Skin of body (tissue), 3 donors: ENCODE measurements at places on chromosomes 2 and 18.
A peak's percentile ranks its signal among the peaks of the same experiment; 100 is the strongest.

- DNase-seq, result no peak
Measured at GRCh38 chr2:136052369-136053362, 65.3 kb downstream of the CXCR4 start.

DNA sequence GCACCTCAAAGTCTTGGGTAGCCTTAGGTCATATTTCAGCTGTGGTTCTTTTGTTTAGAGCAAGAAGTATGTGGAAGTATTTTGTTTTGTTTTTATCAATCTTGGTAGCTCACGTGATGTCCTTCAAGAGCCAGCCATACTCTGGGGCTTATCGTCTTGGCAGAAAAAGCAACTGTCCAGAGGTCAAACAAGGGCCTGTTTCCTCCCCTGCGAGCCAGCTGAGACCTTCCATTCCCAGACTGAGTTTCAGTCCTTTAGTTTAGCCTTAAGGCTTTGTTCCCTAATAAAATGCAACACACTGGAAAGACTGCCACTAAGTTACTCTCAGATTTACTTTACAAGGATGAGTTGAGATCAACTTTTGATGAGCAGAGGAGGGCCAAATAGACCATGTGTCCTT lies 63.5 kb downstream of the TXNL1 start:
- DNase-seq, result peak; percentile 23

GRCh38 chr18:40469851-40470250 lies 1485.2 kb upstream of the PIK3C3 start:
- DNase-seq, result no peak

DNA sequence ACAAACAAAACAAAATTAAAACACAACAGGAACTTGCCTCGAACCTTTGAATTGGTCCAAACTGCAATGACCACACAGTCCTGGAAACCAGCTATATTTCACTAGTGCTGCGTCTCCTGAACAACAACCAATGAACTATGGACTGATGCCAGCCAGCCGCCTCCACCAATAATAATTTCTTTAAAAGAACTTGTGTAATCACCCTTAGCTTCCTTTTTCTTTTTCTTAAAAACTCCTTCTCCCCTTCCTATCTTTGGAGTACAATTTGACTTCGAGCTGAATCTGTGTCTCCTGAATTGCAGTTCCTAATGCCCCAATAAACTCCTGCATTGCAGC lies 1.6 kb upstream of the CXXC1 start:
- no peak for DNase-seq

DNA sequence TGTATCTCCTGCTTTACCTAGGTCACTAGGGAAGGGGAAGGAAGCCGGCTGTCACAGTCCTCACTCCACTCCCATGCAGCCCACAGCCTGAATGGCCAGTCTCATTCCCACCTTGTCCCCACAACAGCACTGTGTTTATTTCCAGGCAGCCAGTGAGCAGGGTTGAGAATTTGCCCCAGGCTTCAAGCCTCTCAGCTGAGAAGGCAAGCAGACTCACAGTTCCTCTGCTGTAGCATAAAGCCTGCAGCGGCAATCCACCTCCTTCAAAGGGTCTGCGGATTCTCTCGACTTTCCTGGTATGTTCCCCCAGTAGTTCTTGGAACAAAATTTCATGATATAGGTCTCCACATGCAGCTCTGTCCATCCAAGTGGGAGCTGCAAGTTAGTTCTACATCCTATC lies 262.9 kb upstream of the GULP1 start:
- DNase-seq, result no peak

GRCh38 chr2:14340703-14341102 lies 291.8 kb upstream of the LRATD1 start:
- DNase-seq, result no peak

DNA sequence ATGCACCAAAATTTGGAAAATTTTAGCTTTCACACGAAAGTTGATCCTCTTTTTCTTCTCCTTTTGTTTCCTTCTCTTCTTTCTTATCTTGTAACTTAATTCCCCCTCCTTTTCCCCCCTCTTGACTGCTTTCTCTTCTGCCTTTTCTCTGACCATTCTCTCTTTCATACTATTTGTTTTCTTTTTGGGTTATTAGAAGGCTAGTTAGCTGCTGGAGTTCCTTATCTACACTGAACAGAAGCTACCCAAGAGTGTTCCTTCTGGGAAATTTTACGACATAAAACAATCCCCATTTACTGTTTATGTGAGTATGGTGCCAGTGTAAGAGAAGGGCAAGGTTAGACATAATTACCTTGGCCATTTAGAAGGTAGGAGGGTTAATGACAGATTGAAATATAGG lies 218.4 kb upstream of the DTNA start:
- DNase-seq, result no peak

DNA sequence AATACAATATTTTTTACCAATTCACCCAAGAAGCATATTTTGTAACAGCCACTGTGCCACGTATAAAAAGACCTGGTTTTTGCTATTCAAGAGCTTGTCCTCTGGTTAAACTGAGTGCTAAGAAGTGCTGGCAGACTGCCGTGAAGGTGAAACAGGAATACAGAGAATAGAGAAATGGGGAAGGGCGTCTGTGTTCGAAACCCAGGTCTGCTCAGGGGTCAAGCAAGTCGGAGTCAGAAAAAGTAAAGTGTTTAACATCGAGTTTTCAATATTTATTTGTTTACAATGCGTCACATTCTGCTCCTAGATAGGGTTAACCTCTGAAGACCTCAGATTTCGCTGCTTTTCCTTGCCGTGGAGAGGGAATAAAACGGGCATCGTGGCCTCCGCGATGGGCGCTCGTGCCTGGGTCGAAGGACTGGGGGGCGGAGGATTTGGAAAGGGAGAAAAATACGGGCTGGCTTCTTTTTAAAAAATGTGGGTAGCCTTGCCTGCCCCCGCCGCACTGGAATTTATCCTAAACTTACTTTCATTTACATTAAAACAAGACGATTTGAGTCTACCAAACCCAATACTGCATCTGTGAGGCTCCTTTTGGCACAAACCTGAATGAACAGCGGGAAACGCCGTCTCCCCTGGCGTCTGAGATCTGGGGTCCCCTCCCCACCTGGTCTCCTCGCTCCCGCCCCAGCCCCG lies 1.1 kb upstream of the SNTG2 start:
- no peak for DNase-seq

DNA sequence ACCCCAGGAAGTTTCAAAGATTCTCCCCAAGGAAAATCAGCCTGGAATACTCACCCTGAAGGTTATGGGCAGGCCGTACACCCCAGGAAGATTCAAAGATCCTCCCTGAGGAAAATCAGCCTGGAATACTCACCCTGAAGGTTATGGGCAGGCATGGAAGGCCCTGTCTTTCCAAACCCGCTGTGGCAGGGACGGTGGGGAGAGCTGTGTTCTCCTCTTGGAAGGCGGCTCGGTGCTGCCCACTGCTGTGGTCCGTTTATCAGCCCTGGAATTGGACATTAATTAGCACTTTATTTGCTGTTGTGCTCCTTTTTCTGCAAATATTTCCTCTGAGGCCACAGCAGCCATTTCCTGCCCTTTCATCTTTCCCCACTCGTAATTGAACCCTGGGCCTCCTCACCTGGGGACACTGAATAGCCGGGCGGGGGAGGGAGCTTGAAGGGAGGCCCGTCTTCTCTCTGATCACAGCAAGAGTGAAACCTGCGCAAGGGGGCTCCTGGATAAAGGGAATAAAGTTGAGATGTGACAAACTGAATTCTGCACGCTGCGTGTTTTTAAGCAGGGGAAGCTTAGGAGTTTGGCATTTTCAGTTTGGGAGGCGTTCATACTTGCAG lies 308.7 kb upstream of the SALL3 start:
- DNase-seq, result no peak

DNA sequence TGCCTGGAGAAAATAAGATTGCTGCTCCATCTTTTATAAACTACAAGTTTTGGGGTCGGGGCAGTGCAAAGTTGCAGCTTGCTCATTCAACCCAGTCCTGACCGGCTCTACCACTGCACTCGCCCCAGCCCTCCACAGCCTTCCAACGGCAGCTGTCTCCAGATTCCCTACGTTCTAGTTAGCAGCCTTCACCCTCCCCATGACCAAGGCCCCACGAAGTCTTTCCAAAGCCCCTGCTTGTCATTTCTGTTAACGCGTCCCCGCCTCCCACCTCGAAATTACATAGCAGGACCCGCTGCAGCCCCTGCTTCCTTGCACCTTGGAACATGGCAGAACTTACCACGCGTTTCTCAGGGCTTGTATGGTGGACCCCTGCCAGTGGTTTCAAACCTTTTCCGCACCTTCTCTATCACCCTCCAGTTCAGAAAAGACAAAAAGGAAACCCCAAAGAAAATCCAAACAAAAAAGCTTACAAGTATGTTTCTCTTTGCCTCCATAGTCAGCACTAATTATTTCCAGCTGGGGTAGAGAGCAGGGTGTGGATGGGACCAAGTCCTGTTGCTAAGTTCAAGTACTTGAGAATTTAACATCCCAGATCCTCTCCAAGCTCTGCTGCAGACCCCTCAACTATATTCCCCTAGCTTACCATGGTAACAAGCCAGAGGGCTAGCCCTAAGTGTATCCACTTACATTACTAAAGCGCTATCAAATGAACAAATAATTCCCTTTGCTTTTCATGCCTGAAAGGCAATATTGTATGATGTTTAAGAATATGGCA lies 161.5 kb downstream of the TGIF1 start:
- DNase-seq, result peak; percentile 55

- DNase-seq, result no peak
Measured at GRCh38 chr2:48423376-48423775, 106.6 kb upstream of the STON1 start.

DNA sequence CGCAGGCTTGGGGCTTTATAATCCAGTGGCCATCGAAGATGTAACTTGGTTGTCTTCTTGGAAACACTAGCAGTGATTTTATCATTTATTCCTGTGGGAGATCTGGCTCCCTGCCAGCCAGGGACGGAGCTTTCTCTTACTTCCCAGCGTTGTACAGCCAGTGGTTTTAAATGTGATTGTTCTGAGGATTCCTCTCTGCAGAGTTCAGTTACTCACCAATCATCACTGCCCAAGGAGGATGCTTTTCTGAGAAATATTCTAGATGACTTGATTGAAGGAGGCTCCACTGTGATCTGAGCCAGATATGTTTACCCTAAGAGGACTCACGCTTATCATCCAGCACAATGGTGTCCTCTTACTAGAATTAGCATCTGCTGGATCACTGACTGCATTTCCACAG lies 744.3 kb downstream of the RNF144A start:
- DNase-seq, result no peak

- peak; percentile 26 for DNase-seq
Measured at GRCh38 chr2:117470311-117471095, 344.0 kb upstream of the DDX18 start.

- no peak for DNase-seq
Measured at GRCh38 chr2:205929246-205929942, 156.6 kb downstream of the INO80D start.

DNA sequence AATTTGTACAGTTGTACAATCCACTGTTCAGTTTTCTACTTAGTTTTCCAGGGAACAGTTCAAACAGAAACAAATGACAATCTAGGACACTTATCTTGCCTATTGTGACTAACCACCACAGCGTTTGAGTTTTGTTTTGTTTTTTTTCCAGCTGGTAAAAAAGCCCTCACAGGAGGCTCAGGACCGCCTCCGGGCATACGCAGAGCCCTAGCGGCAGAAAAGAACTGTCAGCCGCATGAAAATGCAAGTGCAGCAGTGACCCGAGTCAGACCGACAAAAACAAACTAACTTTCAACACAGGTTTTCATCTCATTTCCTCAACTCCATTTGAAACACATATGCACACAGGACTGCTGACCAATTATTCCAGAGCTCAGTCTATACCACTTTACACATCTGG lies 68.6 kb downstream of the STEAP3 start:
- no peak for DNase-seq

GRCh38 chr2:15844211-15844801 lies 96.0 kb upstream of the MYCN start:
- no peak for DNase-seq

DNA sequence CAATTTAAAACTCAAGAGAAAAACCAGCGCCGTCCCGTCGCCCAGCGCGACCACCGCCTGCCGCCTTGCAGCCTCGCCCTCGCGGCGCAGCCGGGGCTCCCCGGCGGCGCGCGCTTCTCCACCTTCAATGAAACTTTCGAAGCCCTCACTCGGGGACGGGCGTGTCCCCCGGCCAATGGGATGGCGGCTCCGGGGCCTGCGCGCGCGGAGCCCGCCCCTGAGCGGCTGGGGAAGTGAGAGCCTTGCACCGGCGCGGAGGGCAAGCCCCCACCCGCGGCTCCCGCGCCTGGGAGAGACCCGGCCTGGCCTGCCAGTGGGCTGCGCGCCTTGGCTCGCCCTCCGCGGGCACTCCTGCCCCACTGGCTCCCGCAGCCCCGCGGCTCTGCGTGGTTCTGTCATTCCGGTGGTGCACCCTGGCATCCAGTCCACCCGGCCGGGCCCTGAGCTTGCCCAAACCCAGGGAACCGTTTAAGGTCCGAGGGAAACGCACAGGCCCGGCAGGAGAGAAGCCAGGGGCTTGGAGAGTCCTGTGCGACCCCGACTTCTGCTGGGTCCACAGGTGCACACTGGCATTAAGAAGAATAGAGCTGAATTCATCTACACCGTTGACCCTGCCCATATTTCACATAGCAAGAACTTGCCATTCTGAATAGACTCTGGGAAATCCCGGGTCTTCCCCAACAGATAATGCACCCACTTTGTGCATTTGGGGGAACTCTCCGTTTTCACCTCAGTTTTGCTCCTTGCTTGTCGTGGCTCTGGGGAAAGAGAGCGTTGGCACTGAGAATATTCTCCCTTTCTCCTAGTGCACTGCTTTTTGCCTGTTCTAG lies at the start of gene PIEZO2:
Gene PIEZO2, minus strand, starts transcription at position 129 of the 830 bp plus-strand sequence. CDS start 981 bp downstream, outside the sequence.
- peak; percentile 39 for DNase-seq

GRCh38 chr2:73408198-73408597 lies 22.6 kb downstream of the ALMS1 start:
- DNase-seq, result no peak

- DNase-seq, result no peak
Measured at GRCh38 chr2:201156036-201156435, 26.9 kb upstream of the CASP10 start.

DNA sequence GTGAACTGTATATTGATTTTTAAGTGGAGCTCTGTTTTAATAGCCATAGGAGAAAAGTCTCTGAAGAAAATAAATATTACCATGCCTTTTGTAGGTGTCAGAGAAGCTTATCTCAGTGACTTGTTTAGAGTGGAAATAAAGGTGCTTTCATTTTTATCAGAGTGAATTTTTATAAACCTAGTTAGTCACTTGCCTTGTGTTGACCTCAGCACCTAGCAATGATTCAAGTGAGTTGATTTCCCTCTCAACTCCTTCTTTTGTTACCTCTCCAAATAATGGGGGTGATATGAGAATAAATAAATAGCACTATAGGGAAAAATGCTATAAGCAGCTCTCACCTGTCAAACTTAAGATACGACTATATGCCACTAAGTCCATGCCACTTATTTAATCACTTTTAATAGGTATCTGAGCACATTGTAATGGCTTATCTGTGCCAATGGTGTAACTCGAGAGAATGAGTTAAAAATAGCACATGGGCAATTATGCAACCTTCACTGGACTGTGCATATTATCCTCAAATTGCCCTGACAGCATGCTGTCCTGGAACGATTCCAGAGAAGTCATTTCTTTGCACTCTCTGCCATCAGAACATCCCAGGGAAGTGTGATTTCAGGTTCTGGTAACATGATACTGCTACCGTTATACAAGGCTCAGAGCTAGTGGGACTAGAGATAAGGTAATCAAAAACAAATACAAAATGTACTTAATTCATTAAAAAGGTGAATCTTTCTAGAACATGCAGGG lies 290.8 kb downstream of the CCDC85A start:
- DNase-seq, result no peak

GRCh38 chr2:105403783-105404698 lies 5.2 kb upstream of the FHL2 start:
- DNase-seq, result no peak

GRCh38 chr2:215554689-215555498 lies 119.0 kb upstream of the FN1 start:
- DNase-seq, result no peak
